ENCODE measurements at places on chromosomes 13 and 19.

- DNase-seq, result no peak
Measured at GRCh38 chr19:34215006-34215665, 39.2 kb upstream of the GARRE1 start.

- no peak for DNase-seq
Measured at GRCh38 chr13:82480415-82480814, 1401.9 kb downstream of the SLITRK1 start.

DNA sequence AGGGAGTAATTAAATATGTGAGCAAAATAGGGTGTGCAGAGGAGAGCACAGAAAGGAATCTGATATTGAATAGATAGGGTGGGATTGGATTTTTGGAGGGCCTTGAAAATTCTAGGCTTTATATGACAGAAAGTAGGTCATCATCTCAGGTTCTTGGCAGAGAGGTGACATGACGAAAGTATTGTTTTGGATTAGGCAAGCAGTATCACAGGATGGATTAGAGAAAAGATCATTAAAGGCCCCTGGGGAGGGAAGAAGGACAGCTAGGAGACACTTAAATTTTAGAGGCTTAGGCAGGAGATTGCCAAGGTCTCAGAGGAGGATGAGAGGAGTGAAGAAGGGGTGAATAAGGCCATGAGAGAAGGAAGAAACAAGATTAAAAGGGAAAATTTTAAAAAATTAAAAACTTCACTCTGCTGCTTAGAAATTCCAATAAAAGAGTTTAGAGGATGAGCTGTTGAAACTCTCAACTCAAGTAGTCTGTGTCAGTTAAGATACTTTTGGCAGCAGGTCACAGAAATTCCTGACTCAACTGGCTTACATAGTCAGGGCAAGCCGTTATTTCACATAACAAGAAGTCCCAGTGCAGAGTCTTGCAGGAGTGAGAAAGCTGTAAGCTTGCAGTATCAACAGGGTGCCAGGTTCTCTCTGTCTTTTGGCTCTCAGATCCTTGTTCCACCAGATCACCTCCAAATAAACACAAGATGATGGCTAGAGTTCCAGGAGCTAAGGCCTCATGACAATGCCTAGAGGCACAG, 8.8 kb downstream of the GPC6 start:
- no peak for DNase-seq

DNA sequence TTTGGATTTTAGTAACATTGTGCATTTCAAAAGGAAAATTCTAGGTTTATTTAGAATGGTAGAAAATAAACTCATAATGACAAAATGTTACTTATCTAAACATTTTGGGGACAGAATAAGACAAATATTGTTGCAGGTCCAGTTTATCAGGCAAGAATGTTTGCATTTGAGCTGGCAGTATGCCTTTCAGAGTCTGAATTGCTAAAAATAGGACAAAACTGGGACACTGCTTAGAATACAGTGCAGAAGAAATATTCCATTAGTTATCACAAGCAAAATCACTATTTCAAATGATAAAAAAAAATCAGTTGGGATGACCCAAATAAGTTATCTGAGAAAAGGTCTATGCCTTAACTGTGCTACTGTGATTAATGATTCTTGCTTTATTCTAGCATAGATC, 870.3 kb upstream of the MIR17HG start:
- DNase-seq, result no peak

GRCh38 chr19:34274827-34275625, 20.7 kb downstream of the GARRE1 start:
- DNase-seq, result no peak

GRCh38 chr19:50427997-50428425, 4.7 kb upstream of the MYBPC2 start:
- DNase-seq, result no peak

DNA sequence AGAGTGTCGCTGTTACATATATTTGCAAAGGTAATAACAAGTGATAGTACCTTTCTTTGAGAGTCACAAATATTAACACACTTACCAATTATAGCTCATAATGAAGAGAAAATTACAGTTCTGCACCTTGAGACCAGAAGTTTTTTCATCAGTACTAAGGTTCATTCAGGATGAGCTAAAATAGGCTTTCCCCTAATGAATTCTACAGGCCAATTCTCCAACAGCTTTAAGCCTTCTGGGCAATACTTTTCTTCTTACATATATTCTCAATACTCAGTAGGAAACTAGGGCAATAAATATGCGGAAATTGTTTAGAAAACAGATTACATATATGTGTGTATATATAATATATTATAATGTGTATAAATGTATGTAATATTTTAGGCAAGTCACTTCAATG, 2672.8 kb upstream of the PCDH20 start:
- DNase-seq, result no peak

Measured in COR-L47 (cell line).